ENCODE measurements at places on chromosomes 3 and 15. TPM values are rescaled to one million over a fixed set of nuclear protein-coding genes. Genes with fewer than 3 reads are reported as not detected.

DNA sequence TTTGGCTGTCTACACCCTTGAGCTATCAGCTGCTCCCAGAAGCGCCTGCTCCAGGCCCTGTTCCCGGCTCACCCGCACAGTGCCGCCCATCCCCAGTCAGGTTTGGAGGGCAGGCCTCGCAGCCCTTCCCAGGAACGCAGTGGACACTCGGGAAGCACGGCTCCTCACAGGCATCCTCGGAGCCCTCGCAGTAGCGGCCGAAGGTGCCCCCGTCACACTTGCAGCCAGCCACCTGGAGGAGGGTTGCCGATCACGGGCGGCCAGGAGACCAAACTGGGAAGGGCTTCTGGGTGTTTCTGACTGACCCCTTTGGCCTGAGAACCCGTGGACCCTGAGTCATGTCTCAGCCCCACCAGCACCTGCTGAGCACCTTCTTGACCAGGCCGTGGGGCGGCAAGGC lies 33.4 kb downstream of the MUC20 start:
- no peak for DNase-seq

DNA sequence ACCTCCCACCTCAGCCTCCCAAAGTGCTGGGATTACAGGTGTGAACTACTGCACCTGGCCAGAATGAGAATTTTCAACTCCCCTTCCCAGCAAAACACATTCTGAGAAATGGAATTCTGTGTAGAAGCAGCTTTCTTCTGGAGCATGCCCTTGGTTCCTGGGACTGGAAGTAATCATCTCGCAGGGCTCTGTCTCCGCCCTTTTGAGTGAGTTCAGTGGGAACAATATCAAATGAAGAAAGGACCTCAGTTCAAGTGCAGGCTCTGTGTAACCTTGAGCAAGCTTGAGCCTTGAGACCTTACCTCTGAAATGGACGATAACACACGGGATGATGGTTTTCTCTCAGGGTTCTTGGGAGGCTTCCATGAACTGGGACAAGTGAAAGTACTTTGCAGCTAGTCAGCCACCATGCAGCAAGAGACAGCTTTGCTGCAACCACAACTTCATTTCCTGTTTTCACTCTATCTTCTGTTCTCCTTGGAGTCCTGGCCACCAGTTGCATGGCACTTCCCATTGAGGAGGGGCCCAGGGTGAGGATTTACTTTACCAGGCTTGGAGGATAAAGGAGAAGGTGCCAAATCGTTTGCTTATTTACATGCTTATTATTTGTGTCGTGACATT lies 35.7 kb upstream of the IGF1R start:
- DNase-seq, result no peak

- DNase-seq, result no peak
Observed at GRCh38 chr3:85171976-85172375, 213.2 kb downstream of the CADM2 start.

GRCh38 chr3:144942093-144942837 lies 970.6 kb downstream of the DIPK2A start:
- no peak for DNase-seq

- DNase-seq, result no peak
Observed at GRCh38 chr3:115498421-115498820, 124.9 kb upstream of the GAP43 start.

GRCh38 chr15:70240082-70240481 lies 142.4 kb upstream of the TLE3 start:
- DNase-seq, result no peak

DNA sequence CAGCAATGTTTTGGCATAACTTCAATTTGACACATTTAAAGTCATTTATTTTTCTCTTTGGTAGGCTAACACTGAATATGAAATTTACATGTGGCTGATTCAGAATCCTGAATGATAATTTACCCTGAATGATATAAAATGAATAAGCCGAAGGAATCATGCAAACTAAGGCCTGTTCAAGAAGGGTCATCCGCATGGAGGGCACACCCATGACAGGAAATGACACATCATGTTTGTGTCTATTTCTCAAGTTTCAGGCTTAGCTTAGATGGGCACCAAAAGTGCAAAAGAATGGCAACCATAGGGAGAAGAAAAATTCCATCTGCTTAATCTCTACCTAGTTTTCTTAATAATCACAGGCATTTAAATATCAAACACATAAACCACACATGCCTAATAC lies 141.5 kb downstream of the DUT start:
- no peak for DNase-seq

GRCh38 chr3:56929809-56930615 lies 128.3 kb upstream of the ARHGEF3 start:
- DNase-seq, result no peak

- DNase-seq, result no peak
Observed at GRCh38 chr15:98942431-98942830, 65.2 kb downstream of the PGPEP1L start.

The CFAP161 gene
- 2.9 TPM for total RNA-seq

The CLCN2 gene
- total RNA-seq, result 4.9 TPM

Measured in prostate gland (tissue), 2 donors.